CD4-positive, alpha-beta T cell treated with Interleukin-4 for 4 hours (primary cell): ENCODE measurements at places on chromosomes 12 and 14.

GRCh38 chr12:92938018-92938417, 8.9 kb upstream of the EEA1 start:
- DNase-seq: no peak

- DNase-seq: no peak
Measured at GRCh38 chr14:47284283-47284682, 391.1 kb downstream of the MDGA2 start.

GRCh38 chr12:119204131-119204530, 25.4 kb downstream of the HSPB8 start:
- no peak for DNase-seq

DNA sequence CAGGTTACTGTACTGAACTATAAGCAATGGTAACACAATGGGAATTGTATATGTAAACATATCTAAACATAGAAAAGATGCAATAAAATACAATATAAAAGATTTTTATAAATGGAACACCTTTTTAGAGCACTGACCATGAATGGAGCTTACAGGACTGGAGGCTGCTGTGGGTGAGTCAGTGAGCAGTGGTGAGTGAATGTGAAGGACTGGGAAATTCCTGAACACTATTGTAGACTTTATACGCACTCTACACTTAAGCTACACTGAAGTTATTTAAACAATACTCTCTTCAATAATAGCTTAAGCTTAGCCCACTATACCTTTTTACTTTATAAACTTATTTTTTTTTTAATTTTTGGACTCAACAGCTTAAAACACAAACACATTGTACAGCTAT, 313.5 kb downstream of the KCNC2 start:
- DNase-seq: no peak

- DNase-seq: no peak
Measured at GRCh38 chr12:27285403-27285802, 41.3 kb downstream of the STK38L start.

DNA sequence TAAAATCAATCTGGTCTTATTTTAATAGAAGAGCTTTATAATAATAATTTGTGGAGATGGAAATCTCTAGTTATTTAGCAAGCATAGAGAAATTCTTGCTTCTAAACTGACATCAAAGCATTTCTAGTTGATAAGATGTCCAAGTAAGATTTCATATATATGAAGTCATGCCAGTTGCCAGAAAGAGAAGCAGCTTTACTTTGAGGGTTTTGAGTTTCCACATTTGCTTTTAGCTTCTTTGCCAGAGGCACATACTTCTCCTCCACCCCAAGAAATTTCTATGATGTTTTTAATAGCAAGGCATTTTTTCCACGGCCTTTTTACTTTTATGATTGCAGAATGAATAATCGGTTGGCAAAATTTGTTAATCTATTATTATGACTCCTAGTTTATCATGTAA, 24.2 kb upstream of the YAF2 start:
- DNase-seq: no peak

- no peak for DNase-seq
Measured at GRCh38 chr12:31560516-31560915, 30.4 kb downstream of the DENND5B start.

DNA sequence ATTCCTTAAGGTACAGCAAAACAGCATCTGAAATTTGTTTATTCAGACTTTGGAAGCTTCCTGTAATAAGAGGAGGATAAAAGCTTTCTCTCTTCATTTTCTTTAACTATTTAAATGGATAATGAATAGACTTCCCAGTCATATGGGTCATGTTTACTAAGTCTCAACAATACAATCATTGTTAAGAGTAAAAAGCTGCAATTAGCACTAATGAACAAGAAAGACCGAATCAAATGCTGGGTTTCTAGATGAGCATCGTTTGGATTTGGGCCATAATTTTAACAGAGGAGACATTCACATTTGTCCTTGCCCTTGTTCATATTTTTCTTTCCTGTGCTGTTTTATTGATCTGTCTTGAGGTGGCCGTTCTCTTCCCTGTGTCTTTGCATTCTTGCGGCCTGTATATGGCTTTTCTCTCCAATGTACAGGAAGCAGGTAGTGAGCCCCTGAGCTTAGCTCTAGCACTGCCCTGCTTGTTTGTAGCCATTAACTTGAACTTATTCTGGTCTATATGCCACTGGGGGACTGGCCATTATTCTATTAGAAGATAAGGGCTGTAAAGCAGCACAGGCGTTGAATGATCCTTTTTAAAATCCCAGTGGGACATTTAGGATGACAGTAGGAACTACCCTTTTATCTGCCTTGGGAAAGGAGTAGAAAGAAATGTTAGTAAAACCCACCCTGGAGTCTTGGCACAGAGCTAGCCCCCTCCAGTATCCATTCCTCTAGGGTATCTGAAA, 34.6 kb downstream of the ABHD12B start:
- no peak for DNase-seq

GRCh38 chr12:54019924-54020590, 8.2 kb upstream of the HOXC6 start:
- no peak for DNase-seq

GRCh38 chr14:24695265-24696241, 61.6 kb upstream of the GZMB start:
- no peak for DNase-seq

- no peak for DNase-seq
Measured at GRCh38 chr12:130514149-130514551, 176.5 kb downstream of the PIWIL1 start.
